CD4-positive, CD25-positive, alpha-beta regulatory T cell (primary cell): ENCODE measurements at places on chromosomes 13 and 19. TPM values are rescaled to one million over a fixed set of nuclear protein-coding genes. Genes with fewer than 3 reads are reported as not detected.

DNA sequence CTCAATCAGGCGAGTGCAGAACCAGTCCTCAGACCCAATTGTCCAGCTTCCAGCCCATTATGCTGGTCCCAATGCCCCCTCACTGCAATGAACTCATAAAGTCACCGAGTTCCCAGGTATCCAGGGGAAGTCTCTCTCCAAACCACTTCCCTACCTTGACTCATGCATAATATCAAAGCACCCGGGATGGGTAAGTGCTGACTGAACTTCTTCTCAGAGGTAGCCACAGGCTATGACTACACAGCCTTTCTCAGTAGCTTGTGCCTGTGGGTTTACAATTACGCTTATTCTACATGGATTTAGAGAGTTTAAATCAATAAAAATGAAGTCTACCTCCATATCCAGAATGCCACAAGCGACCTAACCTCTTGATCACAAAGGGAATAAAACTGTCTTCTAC, 1.7 kb upstream of the C13orf42 start:
- DNase-seq, result no peak

- DNase-seq, result no peak
These were observed 542.3 kb upstream of the ATXN8OS start for GRCh38 chr13:69565334-69565733.

GRCh38 chr13:20997301-20998161, 63.9 kb downstream of the LATS2 start:
- DNase-seq, result no peak

DNA sequence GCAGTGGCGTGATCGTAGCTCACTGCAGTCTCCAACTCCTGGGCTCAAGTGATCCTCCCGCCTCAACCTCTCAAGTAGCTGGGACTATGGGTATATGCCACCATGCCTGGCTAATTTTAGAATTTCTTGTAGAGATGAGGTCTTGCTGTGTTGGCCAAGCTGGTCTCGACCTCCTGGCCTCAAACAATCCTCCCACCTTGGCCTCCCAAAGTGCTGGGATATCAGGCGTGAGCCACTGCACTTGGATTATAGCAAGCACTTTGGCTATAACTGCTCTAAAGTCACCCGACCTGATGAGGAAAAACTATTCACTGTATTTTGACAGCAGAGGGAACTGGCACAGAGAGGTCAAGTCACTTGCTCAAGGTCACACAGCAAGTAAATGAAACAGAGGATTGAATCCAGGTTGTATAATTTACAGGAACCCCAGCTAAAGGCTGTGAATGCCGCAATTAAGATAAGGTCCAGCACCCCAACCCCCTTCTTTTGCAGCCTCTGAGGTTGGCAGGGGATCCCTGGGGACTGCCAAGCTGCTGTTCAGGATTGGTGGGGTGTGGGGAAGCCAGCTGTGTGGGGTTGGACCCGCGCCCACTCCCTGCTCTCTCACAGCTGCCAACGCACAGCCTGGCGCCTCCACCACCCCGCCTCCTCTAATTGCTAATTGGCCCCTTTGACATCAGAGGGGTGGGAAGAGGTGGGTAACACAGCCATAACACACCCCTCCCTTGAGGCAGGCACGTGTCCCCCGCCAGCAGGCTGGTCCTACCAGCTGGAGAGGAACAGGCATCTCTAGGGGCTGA, 6.0 kb downstream of the TMIGD2 start:
- DNase-seq, result no peak

DNA sequence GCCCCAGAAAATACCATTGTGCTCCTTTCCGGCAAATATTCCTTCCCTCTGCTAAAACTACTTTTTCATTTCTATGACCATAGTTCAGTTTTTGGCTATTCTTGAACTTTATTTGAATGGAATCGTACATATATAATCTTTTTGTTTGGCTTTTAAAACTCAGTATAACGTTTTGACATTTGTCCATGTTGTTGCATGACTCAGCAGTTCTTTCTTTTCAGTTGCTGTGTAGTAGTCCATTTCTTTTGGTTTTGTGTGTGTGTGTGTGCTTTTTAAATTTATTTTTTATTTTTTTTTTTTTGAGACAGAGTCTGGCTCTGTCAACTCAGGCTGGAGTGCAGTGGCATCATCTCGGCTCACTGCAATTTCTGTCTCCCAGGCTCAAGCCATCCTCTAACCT, 35.0 kb downstream of the ITM2B start:
- DNase-seq, result no peak

GRK1 gene
- polyA plus RNA-seq, result not detected

STXBP2 gene
- polyA plus RNA-seq, result 105 TPM

GPC6 gene
- not detected for polyA plus RNA-seq

NLRP7 gene
- not detected for polyA plus RNA-seq

RASAL3 gene
- 64.3 TPM for polyA plus RNA-seq
